Placental epithelial cell (primary cell): ENCODE measurements at places on chromosomes 3 and 15. TPM values are rescaled to one million over a fixed set of nuclear protein-coding genes. Genes with fewer than 3 reads are reported as not detected.

Gene PP2D1
- total RNA-seq, result not detected in 2 replicates

Gene C3orf62
- 1.3 and 4.7 TPM in 2 replicates for total RNA-seq

Gene GOLGA8S
- under 0.01 TPM in 1 of 2 replicates, not detected in the other for total RNA-seq

Gene TMEM212
- 0.22 TPM in 1 of 2 replicates, not detected in the other for total RNA-seq

Gene TRAT1
- not detected in 2 replicates for total RNA-seq

Gene EXD1
- not detected in 2 replicates for total RNA-seq

Gene ANKUB1
- total RNA-seq, result not detected in 2 replicates

Gene ZNF148
- 20.8 and 27.1 TPM in 2 replicates for total RNA-seq

Gene AADACL2
- total RNA-seq, result not detected in 2 replicates

Gene HACD3
- 78.5 and 110 TPM in 2 replicates for total RNA-seq

Gene SCG5
- 0.39 TPM in 1 of 2 replicates, not detected in the other for total RNA-seq

Gene SERINC4
- total RNA-seq, result 0.39 TPM in 1 of 2 replicates, not detected in the other

Gene RBMS3
- total RNA-seq, result 43.2 and 70.2 TPM in 2 replicates

Gene STAC
- 0.11 and 0.79 TPM in 2 replicates for total RNA-seq

Gene LMOD3
- under 0.01 TPM in 1 of 2 replicates, not detected in the other for total RNA-seq

Gene C3orf22
- not detected in 2 replicates for total RNA-seq

Gene SGO1
- 1.7 and 2.0 TPM in 2 replicates for total RNA-seq

Gene SAMD7
- not detected in 2 replicates for total RNA-seq

Gene A4GNT
- total RNA-seq, result not detected in 2 replicates

Gene SPSB4
- 0.33 and 0.39 TPM in 2 replicates for total RNA-seq

Gene GOLGA6L7
- not detected in 2 replicates for total RNA-seq

Gene CRYGS
- total RNA-seq, result 1.3 and 1.6 TPM in 2 replicates

Gene GOLGA6B
- not detected in 2 replicates for total RNA-seq

Gene ZNF502
- total RNA-seq, result 5.0 and 7.9 TPM in 2 replicates
